Small intestine (tissue), 16 donors: ENCODE measurements at places on chromosomes 16 and 17. TPM values are rescaled to one million over a fixed set of nuclear protein-coding genes. Genes with fewer than 3 reads are reported as not detected.

DNA sequence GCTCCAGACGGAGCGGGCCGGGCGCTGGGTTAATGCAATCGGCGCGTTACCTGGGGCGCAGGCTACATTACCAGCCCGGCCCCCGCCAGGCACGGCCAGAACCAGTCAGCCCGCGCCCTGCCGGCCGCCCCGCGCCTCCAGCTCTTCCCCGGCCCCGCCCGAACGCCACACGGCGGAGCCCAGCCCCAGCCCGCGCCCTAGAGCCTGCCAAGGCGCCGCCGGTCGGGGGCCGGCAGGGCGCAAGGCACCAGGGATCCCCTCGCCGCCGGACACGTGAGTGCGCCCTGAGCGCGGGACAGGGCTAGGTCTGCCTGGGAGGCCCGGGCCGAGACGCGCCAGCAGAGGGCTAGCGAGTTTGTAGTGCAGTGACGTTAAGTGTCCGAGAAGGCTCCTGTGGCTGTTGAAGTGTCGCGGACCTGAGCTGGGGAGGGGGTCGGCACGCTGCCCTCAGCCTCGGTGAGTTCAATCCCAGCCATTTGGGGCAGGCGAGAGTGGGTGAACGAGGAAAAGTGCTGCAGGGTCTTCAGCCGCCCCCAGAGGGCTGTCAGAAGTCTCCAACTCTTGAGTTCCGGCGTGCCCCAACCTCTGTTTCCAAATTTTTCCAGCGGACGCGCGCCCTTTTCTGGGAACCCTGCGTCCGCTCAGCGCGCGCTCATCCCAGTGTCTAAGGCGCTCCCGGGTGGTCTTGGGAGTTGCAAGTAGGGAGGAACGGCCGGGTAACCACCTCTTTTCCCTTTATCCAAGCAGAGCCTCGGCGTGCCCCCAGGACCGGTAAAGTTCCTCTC, at the start of gene SLC6A2:
SLC6A2 (plus strand) TSS at position 92 of the 785 bp plus-strand sequence. CDS start 707 bp downstream, outside the sequence.
- no peaks in the 10 kb centered on the region for H3K36me3 ChIP-seq
- no peak within 1 kb of the TSS for H3K4me3 ChIP-seq
- H3K27me3 ChIP-seq, result peaks cover 40% of the 10 kb centered on the region
- H3K27ac ChIP-seq, result no peak within 1 kb of the TSS
- no peaks in the 10 kb centered on the region for H3K4me1 ChIP-seq
- DNase-seq, result no peak

GRCh38 chr17:78473951-78474613, 95.6 kb downstream of the PGS1 start:
- H3K36me3 ChIP-seq, result no peaks in the 10 kb centered on the region
- DNase-seq, result no peak
- no peaks in the 10 kb centered on the region for H3K27me3 ChIP-seq
- no peak overlapping the region for H3K27ac ChIP-seq
- H3K4me3 ChIP-seq, result no peak overlapping the region

DNA sequence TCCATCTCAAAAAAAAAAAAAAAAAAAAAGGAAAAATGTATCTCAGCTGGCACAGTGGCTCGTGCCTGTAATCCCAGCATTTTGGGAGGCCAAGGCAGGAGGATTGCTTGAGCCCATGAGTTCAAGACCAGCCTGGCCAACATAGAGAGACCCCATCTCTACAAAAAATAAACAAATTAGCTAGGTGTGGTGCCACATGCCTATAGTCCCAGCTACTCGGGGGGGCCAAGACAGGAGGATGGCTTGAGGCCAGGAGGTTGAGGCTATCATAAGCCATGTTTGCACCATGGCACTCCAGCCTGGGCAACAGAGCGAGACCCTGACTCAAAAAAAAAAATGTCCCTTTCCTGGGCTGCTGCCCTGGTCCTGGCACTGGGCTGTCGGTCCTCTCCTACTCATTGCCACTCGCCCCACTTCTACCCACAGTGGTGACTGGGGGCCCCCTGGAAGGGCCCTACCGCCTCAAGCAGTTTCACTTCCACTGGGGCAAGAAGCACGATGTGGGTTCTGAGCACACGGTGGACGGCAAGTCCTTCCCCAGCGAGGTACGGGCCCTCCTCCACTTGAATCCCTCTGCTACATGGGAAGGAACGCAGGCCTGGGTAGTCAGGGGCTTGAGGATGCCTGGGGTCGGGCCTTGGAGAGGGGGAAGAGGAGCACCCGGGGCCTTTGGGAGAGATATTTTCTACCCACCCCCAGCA, 6.1 kb downstream of the CA7 start:
- no peak overlapping the region for H3K4me3 ChIP-seq
- H3K27ac ChIP-seq, result no peak overlapping the region
- peaks cover 6% of the 10 kb centered on the region for H3K4me1 ChIP-seq
- no peaks in the 10 kb centered on the region for H3K27me3 ChIP-seq
- no peak for DNase-seq

DNA sequence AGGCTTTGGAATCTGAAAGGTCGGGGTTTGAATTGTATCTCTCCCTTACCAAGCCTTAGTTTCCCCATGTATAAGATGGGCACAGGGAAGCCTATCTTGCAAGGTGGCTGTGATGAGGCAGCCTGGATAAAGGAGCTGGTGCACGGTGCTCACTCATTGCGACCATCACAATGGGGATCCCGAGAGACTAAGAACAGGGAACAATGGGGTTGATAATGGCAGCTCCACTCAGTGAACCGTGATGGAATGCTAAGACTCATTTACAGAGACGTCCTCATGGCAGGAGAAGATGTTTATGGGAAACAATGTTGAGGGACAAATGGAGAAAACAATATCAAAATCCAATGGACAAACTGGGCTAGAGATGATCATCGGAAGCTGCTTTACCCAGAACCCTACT, 81.8 kb downstream of the SPACA3 start:
- DNase-seq, result no peak
- H3K27ac ChIP-seq, result no peak overlapping the region
- H3K27me3 ChIP-seq, result no peaks in the 10 kb centered on the region
- H3K36me3 ChIP-seq, result peaks cover 5% of the 10 kb centered on the region

Gene PGAP6
- 48.1 TPM for polyA plus RNA-seq

DNA sequence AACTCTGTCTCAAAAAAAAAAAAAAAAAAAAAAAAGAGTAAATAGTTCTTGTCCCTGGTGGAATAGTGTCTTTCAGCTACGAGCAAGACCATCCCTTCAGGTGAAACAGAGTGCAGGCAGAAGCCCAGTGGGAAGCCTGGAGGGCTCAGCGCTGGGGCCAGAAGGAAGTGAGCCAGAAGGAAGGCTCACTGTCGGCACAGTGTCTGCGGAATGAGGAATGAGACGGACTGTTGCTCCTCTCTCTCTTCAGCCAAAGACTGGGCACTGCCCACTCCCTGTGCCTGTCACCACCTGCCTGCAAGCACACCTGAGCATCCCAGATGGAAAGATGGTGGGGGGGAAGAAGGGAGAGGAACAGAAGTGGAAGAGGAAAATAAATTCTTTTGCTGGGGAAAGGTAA, 7.5 kb downstream of the RSL1D1 start:
- peaks cover 36% of the 10 kb centered on the region for H3K36me3 ChIP-seq
- H3K4me3 ChIP-seq, result no peak overlapping the region
- no peaks in the 10 kb centered on the region for H3K27me3 ChIP-seq
- no peak overlapping the region for H3K27ac ChIP-seq
- no peaks in the 10 kb centered on the region for H3K4me1 ChIP-seq

Gene C16orf90
- not detected for polyA plus RNA-seq

Gene SEPTIN12
- polyA plus RNA-seq, result not detected

- H3K27ac ChIP-seq, result peak overlapping the region; percentile 90
- H3K4me1 ChIP-seq, result peaks cover 18% of the 10 kb centered on the region
- peak; percentile 17 for DNase-seq
Measured at GRCh38 chr17:19646788-19647696, 1.5 kb upstream of the ALDH3A2 start.
